HS-27A (cell line): ENCODE measurements at places on chromosomes 11 and 22.

GRCh38 chr11:85307366-85307765 is 319.8 kb downstream of the DLG2 start:
- DNase-seq: no peak

GRCh38 chr11:35147235-35147634 is 8.3 kb downstream of the CD44 start:
- DNase-seq: no peak

- no peak for DNase-seq
Measured at GRCh38 chr11:4482445-4482844, at the start of gene OR52K1. Gene OR52K1, plus strand, starts transcription at chr11:4482646. Its CDS starts 6,255 bp downstream, at chr11:4488901.

DNA sequence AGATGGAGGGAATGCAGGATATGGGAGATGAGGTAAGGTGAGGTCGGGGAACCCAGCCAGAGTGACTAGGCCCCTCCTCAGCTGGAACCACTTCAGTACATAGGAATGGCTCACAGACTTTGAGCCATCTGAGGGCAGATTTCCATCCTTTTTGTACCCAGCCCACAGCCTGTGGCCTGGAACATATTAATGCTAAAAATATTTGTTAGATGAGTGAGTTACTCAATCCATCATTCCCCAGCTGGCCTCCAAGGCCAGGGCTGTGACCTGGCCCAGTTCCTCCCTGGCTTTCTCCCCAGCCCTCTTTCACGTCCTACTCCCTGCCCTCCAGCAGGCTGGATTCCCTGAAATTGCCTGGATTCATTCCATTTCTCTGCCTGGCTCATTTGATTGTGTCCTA is 57.2 kb upstream of the PRDM11 start:
- peak; percentile 97 for DNase-seq

DNA sequence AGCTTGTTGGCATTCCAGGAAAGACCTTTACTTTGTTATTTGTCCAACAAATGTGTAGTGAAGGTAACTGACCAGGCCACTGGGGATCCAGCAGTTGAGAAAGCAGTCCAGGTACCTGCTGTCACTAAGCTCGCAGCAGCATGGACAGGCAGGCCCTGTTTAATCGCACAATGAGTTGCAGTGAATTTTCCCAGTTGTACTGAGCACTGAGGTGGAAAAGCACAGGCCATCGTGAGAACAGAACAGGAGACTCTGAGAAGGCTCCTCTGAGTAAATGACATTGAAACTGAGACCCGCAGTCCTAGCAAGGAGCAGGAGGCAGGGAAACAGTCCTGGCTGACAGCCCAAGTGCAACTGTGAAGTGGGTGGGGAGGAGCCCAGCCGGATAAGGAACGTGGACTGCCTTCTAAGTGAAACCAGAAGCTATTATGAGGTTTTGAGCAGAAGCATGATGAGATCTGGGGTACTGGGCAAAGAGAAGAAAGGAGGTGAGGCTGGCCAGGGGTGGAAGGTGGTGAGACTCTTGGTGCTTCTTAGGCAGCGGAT is 39.8 kb upstream of the CDON start:
- DNase-seq: no peak

GRCh38 chr11:127639916-127640315 is 639.3 kb upstream of the KIRREL3 start:
- DNase-seq: no peak

DNA sequence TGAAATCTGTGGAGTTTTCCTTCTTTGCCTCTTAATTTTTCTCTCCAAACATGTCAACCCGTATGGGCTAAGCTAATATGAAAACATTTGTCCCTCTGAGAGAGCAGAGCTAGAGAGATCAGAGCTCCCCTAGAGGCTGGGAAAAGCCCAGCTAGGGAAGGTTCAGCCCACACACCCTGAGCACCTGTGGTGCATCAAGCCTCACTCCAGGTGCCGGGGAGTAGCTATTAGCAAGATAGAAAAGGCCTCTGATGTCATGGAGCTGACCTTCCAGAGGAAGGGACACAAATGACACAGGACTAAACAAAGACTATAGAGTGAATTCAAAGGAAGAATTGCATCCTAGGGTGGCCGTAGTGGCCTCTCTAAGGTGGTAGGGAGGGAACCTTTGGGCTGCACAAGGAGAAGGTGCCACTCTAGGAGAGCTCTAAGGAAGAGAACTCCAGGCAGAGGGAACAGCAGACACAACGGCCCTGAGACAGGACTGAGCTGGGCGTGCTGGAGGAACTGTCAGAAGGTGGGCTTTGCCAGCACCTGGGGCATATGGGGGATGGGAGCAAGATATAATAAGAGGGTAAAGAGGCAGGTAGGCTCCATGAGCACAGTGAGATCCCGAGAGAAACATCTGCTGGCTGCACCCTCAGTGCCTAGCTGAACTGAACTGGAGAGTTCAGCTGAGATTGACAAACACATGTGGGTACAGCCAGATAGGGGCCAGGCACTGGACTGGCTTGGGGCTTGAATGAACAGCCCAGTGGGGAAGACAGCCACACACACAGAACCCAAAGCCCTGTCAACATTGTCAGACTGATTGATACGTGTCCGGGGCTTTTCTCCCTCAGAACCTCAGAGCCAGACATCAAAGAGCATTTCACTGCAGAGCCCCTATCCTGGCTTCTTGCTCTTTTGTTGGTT is 65.5 kb upstream of the DRD2 start:
- DNase-seq: no peak

DNA sequence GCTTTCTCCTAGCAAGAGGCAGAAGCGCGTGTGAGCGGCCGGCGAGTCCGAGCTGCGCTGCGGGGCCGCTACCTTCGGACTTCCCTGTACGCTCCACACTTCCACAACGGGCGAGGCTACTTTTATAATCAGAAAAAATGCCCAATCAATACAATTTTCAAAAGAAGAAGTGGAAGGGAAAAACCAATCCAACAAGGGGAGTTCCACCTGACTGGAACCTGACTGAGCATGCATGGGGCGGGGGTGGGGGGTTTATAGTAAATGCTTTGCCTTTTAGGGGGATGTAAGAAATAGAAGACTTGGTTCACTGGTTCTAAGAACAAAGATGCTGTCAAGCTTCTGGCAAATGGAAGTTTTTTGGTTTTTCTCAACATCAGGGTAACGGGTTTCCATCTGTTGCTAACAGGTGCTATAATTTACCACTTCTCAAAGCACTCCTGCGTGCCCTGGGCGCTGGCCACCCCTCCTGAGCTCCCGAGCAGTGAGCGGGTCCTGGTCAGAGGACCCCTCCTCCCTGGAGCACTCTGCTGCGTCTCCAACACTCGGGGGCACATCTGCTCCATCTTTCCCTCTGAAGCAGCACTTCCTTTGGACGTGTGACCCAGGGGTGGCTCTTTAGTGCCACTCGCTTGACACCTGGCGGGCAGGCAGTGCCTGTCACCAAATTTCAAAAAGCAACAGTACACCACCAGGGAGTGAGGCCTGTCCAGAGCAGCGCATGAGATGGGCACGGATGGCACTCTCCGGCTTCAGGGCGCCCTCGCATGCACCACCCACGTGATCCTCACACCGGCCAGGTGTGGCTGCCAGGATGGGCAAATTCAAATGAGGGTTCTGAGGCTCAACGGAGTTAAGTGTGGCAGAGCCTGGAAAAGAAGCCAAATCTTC is 21.6 kb upstream of the BID start:
- no peak for DNase-seq

GRCh38 chr11:118438314-118438931 is 2.1 kb downstream of the KMT2A start:
- no peak for DNase-seq

DNA sequence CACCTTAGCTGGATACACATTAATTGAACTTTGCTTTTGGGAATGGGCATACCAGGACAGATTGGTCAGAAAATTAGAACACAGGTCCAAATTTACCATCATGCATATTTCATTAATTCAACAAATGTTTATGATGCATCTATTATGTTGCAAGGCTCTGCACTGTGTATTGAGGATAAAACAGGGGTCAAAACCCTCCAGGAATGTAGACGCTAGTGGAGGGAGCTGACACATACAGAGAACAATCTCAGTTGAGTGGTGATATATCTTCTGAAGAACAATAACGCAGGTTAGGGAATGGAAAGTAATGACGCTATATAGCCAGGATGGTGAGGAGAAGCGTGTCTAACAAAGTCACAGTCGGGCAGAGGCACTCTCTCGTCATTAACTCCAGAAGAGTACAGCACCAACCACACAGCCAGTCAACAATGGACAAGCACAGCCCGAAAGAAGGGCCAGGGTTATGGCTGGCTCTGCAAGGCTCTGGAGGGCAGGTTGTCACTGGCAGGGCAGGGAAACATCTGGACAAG is 3.8 kb downstream of the FLI1 start:
- DNase-seq: no peak

GRCh38 chr11:5737670-5738392 is 1.6 kb downstream of the OR56B1 start:
- DNase-seq: no peak

- no peak for DNase-seq
Measured at GRCh38 chr22:41608386-41608785, 12.5 kb downstream of the DESI1 start.

GRCh38 chr11:88555018-88555828 is 217.7 kb upstream of the CTSC start:
- DNase-seq: peak; percentile 90

DNA sequence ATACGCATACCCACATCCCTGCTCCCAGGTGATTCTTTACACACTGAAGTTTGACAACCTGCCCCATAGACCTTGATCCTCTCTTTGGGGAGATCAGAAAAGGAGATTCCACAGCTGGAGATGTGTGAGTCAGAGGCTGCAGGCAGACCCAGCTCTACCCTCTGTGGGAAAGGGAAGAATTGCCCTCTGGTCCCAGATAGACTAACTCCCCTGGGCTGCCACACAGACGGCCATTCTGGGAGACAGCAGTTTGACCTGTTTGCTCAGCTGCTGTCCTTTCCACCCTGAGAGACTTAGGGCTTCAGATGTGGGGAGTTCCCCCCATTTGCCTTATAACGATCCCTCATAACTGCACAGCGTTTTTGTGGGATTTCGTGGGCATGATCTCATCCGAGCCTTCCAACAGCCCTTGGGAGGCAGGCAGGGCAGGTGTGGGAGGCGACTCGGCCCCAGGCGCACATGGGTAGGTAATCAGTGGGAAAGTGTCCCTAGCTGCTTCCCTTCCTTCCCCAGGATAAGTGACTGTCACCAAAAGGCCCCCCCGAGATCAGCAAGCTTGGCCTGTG is 14.1 kb downstream of the FAM83F start:
- DNase-seq: no peak

DNA sequence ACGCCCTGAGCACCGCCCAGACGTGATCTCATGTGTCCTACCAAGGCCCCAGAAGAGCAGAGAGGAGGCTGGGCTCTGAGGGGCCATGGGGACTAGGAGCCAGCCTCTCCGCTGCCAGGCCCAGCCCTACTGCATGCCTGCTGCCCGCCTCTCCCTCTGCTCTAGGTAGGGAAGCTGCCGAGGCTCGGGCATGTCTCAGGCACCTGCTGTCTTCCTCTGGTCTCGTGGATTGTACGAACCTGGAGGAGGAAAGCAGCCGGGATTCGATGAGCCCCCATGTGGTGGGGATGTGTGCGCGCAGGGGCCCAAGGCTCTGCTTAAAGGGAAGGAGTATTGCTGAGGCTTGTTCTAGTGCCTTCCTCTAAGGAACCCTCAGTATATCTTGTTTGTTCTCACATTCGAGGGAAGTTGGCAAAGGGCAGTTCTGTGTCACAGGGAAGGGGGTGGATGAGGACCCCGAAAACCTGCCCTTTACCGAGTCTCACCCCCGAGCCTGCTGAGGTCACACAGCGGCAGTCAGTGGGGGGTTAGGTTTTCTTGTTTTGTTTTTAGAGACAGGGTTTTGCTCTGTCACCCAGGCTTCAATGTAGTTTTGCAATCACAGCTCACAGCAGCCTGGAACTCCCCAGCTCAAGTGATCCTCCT is 21.2 kb downstream of the DAGLA start:
- DNase-seq: no peak

GRCh38 chr11:122721964-122722266 is 66.4 kb downstream of the UBASH3B start:
- DNase-seq: no peak

DNA sequence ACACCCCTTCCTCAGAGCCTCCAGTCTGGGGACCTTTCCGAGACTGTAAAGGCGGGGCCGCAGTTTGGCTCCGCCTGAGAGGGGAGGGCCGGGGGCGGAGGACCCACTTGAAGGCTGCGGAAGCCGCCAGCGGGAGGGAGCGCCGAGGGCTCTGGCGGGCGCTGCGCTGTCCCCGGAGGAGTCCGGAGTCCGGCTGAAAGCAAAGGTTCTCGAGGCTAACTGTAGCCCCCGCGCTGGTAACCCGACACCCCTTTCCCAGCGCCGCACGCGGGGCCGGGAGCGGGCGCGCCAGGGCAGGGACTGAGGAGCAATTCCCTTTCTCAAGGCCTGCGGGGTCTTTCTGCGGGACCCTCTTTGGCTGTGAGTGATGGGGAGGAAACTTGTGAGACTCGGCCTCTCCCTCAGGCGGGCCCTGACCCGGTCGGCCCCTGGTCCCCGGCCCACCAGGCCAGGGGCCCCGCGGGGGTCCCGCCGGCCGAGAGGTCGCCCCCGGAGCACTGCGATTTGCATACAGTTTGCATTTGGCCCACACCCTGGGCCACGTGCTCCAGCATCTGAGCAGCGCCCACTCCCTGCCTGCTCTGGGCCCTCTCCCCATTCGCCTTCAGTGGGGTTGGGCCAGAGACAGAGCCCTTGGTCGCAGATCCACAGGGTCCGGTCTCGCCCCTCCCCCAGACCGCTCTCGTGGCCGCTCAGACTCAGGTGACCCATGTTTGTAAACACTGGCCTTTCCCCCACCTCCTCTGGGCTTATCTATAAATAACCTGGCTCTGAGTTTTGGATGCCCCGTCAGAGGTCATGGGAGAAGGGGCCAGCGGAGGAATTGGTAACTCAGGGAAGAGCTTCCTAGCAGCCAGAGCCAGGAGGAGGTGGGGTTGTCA is 519 bp upstream of the ART5 start:
- no peak for DNase-seq

GRCh38 chr11:21374376-21374775 is 705.0 kb downstream of the NELL1 start:
- DNase-seq: no peak

DNA sequence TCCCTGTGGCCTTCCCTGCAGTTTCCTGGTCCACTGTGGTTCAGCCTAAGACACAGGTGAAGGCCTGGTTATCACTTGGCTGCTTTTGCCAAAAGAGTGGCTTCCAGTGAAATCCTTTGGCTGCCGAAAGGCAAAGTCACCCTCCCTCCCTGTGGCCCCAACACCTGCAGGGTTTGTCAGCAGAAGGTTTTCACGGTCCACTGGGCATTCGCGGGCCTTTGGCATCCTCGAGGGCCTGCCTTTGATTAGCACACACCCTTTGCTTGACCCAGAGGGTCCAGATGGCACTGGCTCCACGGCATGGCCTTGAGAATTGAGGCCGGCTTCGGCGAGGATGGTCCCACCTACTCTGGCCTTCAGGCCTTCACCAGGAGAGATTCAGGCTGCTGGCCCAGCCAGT is 35.3 kb downstream of the RTN4R start:
- DNase-seq: no peak

DNA sequence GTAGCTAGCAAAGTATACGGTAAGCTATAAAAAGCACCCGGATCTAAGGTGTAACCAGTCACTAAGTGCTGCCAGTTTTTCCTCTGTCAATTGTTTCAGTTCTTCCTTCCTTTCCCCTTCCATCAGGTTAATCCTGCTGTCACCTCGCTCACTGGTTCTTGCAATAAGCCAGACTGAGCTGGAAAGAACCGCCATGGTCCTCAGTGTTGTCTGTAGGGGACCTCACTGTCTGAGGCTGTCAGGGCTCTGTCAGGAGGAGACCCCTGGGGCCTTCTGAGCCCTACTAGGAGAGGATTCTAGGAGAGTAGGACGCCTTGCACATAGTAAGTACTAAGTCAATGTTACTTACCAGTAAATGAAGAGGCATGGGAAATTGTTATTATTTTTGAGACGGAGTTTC is 1.4 kb upstream of the TBC1D22A start:
- no peak for DNase-seq

GRCh38 chr22:20003304-20003703 is 13.3 kb downstream of the ARVCF start:
- no peak for DNase-seq

GRCh38 chr11:21988477-21988876 is 204.4 kb upstream of the ANO5 start:
- no peak for DNase-seq
